ENCODE measurements at places on chromosomes 5 and 9. TPM values are rescaled to one million over a fixed set of nuclear protein-coding genes. Genes with fewer than 3 reads are reported as not detected.

The SHISAL2B gene
- total RNA-seq, result not detected

The KIF4B gene
- total RNA-seq, result not detected

The FBXO10 gene
- total RNA-seq, result 5.4 TPM

The SREK1 gene
- 130 TPM for total RNA-seq

The GABRP gene
- not detected for total RNA-seq

The HIGD2A gene
- total RNA-seq, result 130 TPM

The SH2D3C gene
- total RNA-seq, result 7.8 TPM

The SAXO1 gene
- total RNA-seq, result under 0.01 TPM

The FRRS1L gene
- total RNA-seq, result not detected

The PSMB7 gene
- total RNA-seq, result 124 TPM

The DPH7 gene
- 24.4 TPM for total RNA-seq

The HRH2 gene
- 2.4 TPM for total RNA-seq

The PTGR1 gene
- 72.9 TPM for total RNA-seq

The FBP2 gene
- not detected for total RNA-seq

The GGTA1 gene
- 30.9 TPM for total RNA-seq

The PDLIM7 gene
- total RNA-seq, result 12.2 TPM

The ARL14EPL gene
- not detected for total RNA-seq

The JAKMIP2 gene
- not detected for total RNA-seq

The HNRNPA0 gene
- 10.3 TPM for total RNA-seq

Measured in subcutaneous adipose tissue (tissue), 4 donors.